ENCODE measurements at places on chromosomes 16 and 17. TPM values are rescaled to one million over a fixed set of nuclear protein-coding genes. Genes with fewer than 3 reads are reported as not detected.

DNA sequence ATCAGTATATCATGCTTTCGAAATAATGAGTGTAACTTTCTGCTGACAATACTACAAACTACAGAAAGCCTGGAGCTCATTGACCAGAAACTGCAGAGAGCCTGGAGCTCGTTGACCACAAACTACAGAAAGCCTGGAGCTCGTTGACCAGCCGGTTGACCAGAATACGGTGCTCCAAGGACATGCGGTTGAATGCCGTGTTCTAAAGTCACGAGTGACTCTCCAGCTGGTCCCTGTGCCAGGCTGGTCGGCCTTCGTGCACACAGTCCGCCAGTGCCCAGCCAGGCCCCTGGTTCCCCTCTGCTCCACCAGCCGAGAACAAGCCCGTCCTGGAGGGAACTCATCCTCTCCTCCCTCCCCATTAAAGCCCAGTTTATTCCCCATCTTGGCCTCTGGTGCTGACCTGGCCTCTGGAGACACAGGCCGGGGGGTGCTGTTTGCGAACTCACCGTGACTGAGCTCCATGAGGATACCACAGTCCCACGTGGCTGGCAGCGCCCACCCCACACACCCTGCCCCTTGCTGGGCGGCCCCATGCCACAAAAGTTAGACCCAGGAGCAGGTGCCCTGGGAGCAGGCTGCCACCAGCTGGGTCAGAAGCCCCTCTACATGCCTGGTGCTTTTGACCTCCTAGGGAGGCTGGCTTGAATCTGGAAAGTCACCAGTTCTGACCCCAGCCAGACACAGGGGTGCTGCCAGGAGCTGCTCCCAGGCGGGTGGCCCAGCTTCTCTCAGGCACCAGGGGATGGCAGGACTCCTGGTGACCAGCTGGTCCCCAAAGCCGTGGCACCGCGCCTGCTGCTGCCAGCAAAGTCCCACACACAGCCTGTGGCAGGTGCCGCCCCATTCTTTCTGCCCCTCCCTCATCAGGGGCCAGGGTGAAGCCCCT lies 15.5 kb upstream of the CDH15 start:
- no peaks in the 10 kb centered on the region for H3K27me3 ChIP-seq
- H3K4me3 ChIP-seq: no peak overlapping the region
- no peak for DNase-seq
- H3K36me3 ChIP-seq: peaks cover 7% of the 10 kb centered on the region
- peaks cover 35% of the 10 kb centered on the region for H3K4me1 ChIP-seq

DNA sequence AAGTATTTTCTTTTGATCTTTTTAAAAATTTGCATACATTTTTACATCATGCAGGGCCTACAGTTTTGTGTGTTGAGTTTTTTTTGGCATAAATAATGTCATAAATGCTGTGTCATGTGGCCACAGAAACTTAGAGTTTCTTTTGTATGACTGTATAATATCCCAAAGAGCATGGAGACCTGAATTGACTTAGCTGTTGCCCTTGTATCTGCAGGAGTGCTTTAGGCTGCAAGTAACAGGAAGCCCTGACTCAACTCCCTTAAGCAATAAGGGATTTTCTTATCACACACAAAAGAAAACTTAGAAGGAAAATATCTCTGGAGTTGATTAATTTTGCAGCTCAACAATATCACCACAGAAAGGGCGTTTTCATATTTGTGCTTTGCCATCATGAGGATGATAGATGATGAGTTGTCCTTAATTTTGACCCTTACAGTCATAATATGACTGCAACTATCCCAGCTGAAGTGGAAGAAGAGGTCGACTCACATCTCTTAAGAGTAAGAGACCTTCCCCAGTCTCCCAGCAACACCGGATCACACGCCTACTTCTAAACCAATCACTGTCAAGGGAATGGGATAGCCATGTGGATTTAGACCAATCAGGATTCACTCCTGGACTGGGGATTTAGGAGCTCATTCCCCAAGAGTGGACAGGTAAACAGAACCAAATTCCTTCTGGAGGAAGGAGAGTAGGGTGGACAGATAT lies 138.9 kb downstream of the GSG1L start:
- H3K27ac ChIP-seq: no peak overlapping the region
- no peaks in the 10 kb centered on the region for H3K4me1 ChIP-seq

DNA sequence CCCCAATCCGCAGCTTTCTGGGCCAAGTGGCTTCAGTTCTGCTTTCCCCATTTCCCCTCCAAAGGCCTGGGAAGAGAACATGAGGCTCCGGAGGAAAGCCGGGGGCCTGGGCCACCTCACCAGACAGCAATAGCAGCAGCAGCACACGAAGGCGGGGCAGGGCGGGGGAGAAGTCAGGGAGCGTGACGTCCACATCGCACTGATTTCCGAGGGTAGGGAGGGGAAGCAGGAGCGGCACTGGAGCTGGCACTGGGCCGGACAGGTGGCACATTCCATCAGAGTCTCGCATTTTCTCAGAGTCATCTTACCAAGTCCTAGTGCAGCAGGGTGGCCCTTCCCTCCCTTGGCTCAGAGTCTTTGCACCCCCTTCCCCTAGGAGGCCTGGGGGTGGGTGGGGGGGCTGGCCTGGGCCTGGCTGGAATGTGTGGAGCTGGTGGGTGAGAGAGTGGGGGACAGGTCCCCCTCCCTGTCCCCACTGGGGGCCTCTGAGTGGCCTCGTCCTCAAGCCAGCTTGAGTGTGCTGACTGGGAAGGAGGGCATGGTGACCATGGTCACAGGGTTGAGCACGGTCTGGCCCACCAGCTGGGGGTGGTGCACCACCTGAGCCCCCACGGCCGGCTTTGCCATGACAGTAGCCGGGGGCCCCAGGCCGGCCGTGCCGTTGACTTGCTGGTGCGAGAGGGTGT lies 14.3 kb downstream of the MNT start:
- H3K4me3 ChIP-seq: no peak overlapping the region
- H3K27me3 ChIP-seq: no peaks in the 10 kb centered on the region
- peaks cover 22% of the 10 kb centered on the region for H3K4me1 ChIP-seq
- no peak for DNase-seq

DNA sequence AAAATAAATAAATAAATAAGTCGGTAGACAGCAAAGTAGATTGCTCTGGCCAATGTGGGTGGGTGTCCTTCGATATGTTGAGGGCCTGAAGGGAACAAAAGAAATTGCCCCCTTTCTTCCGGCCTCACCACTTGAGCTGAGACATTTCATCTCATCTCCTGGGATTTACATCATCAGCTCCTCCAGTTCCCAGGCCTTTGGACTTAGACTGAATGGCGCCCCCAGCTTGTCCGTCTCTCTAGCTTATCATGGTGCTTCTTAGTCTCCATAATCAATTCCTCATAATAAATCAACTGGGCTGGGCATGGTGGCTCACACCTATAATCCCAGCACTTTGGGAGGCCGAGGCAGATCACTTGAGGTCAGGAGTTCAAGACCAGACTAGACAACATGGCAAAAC lies 13.8 kb upstream of the HAP1 start:
- no peak overlapping the region for H3K4me3 ChIP-seq
- H3K4me1 ChIP-seq: no peaks in the 10 kb centered on the region
- DNase-seq: no peak
- no peaks in the 10 kb centered on the region for H3K36me3 ChIP-seq
- H3K27me3 ChIP-seq: no peaks in the 10 kb centered on the region

DNA sequence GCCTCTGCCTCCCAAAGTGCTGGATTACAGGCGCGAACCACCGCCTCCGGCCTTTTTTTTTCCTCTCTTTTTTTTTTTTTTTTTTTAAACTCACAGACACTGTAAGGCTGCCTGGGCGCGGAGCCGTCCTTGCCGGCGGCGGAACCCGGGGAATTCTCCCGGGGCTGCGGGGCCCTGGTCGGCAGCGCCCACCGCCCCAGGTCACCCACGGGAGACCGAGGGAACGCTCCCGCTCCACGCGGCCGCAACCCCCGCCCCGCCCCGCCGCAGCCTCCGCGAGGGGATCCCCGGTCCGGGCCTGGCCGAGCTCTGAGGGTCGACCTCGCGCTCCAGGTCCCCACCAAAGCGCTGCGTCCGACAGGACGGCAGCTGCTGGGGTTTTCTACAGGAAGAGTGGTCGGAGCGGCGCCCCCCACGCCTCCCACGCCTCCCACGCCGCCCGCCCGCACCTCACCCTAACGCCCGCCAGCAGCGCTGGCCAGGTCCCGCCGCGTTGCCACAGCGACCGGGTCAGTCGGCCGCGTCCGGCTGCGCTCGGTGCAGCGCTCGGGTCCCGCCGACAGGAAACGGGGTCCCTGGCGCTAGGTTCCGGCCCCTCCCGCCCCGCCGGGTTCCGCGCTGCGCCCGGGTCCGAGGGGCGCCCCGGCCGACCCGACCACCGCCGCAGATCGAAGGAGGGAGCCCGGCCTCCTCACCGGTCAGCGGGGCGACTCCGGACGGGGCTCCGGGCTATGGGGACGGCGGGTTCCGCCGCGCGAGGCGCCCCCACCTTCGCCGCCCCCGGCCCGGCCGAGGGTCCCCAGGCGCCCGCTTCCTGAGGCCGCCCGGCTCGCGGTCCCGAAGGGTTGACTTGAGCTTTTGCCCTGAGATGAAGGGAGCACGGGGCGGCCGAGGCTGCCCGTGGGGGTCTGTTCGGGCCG lies at the start of gene CCDC57:
TSS of gene CCDC57 (minus strand) at position 512 of the 920 bp plus-strand sequence. CDS start 10,898 bp downstream, outside the sequence.
- H3K36me3 ChIP-seq: peaks cover 2% of the 10 kb centered on the region
- peak within 1 kb of the TSS; percentile 98 for H3K4me3 ChIP-seq
- H3K27me3 ChIP-seq: no peaks in the 10 kb centered on the region
- peaks cover 47% of the 10 kb centered on the region for H3K4me1 ChIP-seq
- no peak for DNase-seq
- H3K27ac ChIP-seq: peak within 1 kb of the TSS; percentile 90

- H3K4me3 ChIP-seq: no peak overlapping the region
- no peaks in the 10 kb centered on the region for H3K36me3 ChIP-seq
- no peak overlapping the region for H3K27ac ChIP-seq
- peak; percentile 42 for DNase-seq
- no peaks in the 10 kb centered on the region for H3K4me1 ChIP-seq
Observed at GRCh38 chr17:5714993-5715392, 130.7 kb upstream of the NLRP1 start.

GRCh38 chr16:53576210-53576609 lies 73.2 kb upstream of the AKTIP start:
- no peak overlapping the region for H3K4me3 ChIP-seq
- no peaks in the 10 kb centered on the region for H3K27me3 ChIP-seq
- no peaks in the 10 kb centered on the region for H3K36me3 ChIP-seq

GRCh38 chr17:82863941-82864712 lies 24.3 kb upstream of the ZNF750 start:
- no peak for DNase-seq
- H3K4me1 ChIP-seq: peaks cover 44% of the 10 kb centered on the region
- no peaks in the 10 kb centered on the region for H3K27me3 ChIP-seq
- H3K36me3 ChIP-seq: peaks cover 16% of the 10 kb centered on the region
- H3K27ac ChIP-seq: no peak overlapping the region

GRCh38 chr16:57480754-57481230 lies 5.5 kb downstream of the DOK4 start:
- H3K4me3 ChIP-seq: no peak overlapping the region
- no peaks in the 10 kb centered on the region for H3K36me3 ChIP-seq
- no peaks in the 10 kb centered on the region for H3K27me3 ChIP-seq

GRCh38 chr17:41278176-41278955 lies 2.9 kb downstream of the KRTAP9-7 start:
- DNase-seq: no peak
- H3K27me3 ChIP-seq: peaks cover 10% of the 10 kb centered on the region
- no peak overlapping the region for H3K27ac ChIP-seq
- no peak overlapping the region for H3K4me3 ChIP-seq
- no peaks in the 10 kb centered on the region for H3K36me3 ChIP-seq

- H3K27me3 ChIP-seq: no peaks in the 10 kb centered on the region
- no peaks in the 10 kb centered on the region for H3K36me3 ChIP-seq
- H3K4me1 ChIP-seq: peaks cover 100% of the 10 kb centered on the region
Observed at GRCh38 chr16:48378836-48379235, 6.4 kb downstream of the SIAH1 start.

- no peak overlapping the region for H3K27ac ChIP-seq
- no peaks in the 10 kb centered on the region for H3K4me1 ChIP-seq
- peaks cover 79% of the 10 kb centered on the region for H3K36me3 ChIP-seq
- DNase-seq: no peak
- no peak overlapping the region for H3K4me3 ChIP-seq
Observed at GRCh38 chr16:68179196-68179795, 56.6 kb downstream of the ESRP2 start.

DNA sequence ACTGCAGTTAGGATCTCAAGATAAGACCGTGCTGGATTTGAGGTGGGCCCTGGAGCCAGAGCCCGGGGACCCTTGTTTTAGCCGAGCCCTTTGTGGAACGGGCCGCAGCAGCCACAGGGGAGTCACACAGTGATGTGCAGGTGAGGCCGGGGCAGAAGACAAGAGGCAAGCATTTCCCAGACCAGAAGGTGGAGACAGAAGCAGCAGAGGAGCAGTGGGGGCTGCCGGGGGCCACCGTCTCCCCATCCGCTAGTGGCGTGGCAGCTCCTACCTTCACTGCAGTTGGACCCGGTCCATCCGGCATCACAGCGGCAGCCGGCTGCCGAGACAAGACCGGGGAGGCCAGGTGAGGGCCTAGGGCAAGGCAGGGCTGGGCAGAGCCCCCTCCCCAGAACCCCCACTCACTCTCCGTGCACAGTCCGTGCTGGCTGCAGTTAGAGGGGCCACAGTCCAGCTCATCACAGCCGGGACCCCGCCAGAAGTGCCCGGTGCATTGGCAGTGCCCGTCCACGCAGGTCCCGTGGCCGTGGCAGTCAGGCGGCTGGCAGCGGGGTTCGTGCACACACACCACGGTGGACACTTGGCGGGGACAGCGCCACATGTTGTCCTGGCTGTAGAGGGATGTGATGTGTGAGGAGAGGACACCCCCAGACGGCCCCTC lies 6.0 kb downstream of the NAGPA start:
- peaks cover 46% of the 10 kb centered on the region for H3K36me3 ChIP-seq
- H3K4me1 ChIP-seq: peaks cover 3% of the 10 kb centered on the region
- H3K27ac ChIP-seq: no peak overlapping the region
- DNase-seq: no peak

GRCh38 chr16:15613676-15614075 lies 29.3 kb downstream of the MARF1 start:
- H3K4me3 ChIP-seq: no peak overlapping the region
- no peak overlapping the region for H3K27ac ChIP-seq
- no peak for DNase-seq
- H3K4me1 ChIP-seq: no peaks in the 10 kb centered on the region
- peaks cover 94% of the 10 kb centered on the region for H3K36me3 ChIP-seq

DNA sequence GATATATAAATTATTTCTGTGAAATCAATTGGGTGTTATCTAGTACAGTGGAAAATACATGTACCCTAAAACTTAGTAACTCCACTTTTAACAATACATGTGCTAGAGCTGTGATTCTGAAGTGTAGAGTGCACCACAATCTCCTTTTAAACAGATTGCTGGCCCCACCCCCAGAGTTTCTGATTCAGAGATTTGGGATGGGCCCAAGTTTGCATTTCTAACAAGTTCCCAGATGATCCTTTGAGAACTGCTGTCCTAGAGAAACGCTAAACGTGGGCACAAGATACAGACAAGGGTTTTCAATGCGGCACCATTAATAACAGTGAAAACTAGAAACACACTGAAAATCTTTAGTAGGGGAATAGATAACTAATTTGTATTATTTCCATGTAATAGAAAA lies 49.2 kb downstream of the NXPH3 start:
- no peak overlapping the region for H3K4me3 ChIP-seq
- no peaks in the 10 kb centered on the region for H3K27me3 ChIP-seq
- H3K27ac ChIP-seq: peak overlapping the region; percentile 56
- peaks cover 80% of the 10 kb centered on the region for H3K4me1 ChIP-seq

REXO5 gene
- total RNA-seq: 2.0 TPM

MT1H gene
- total RNA-seq: not detected

NXPH3 gene
- total RNA-seq: 22.0 TPM

ABCA9 gene
- total RNA-seq: 19.8 TPM

PLXDC1 gene
- 12.9 TPM for total RNA-seq

ZSCAN10 gene
- not detected for total RNA-seq

NHLRC4 gene
- total RNA-seq: 1.7 TPM

PRPSAP2 gene
- 23.9 TPM for total RNA-seq

KRTAP9-4 gene
- not detected for total RNA-seq

NPIPA3 gene
- not detected for total RNA-seq

CCL4L2 gene
- total RNA-seq: not detected

RND2 gene
- 2.7 TPM for total RNA-seq

NTN1 gene
- total RNA-seq: 119 TPM

Data from esophagus muscularis mucosa (tissue), 4 donors.